Smooth muscle cell of the coronary artery (primary cell): ENCODE measurements at places on chromosomes 1 and 21. TPM values are rescaled to one million over a fixed set of nuclear protein-coding genes. Genes with fewer than 3 reads are reported as not detected.

Gene CXADR
- total RNA-seq: 1.2 and 1.6 TPM in 2 replicates

Gene DLGAP3
- 0.15 TPM in 1 of 2 replicates, not detected in the other for total RNA-seq

Gene HSD3B1
- total RNA-seq: not detected in 2 replicates

Gene C1QA
- total RNA-seq: not detected in 2 replicates

Gene SPRR2E
- not detected in 2 replicates for total RNA-seq
